ENCODE measurements at places on chromosomes 5 and 9. TPM values are rescaled to one million over a fixed set of nuclear protein-coding genes. Genes with fewer than 3 reads are reported as not detected.

GRCh38 chr9:17799369-17799768 lies 220.5 kb downstream of the SH3GL2 start:
- DNase-seq: no peak

DNA sequence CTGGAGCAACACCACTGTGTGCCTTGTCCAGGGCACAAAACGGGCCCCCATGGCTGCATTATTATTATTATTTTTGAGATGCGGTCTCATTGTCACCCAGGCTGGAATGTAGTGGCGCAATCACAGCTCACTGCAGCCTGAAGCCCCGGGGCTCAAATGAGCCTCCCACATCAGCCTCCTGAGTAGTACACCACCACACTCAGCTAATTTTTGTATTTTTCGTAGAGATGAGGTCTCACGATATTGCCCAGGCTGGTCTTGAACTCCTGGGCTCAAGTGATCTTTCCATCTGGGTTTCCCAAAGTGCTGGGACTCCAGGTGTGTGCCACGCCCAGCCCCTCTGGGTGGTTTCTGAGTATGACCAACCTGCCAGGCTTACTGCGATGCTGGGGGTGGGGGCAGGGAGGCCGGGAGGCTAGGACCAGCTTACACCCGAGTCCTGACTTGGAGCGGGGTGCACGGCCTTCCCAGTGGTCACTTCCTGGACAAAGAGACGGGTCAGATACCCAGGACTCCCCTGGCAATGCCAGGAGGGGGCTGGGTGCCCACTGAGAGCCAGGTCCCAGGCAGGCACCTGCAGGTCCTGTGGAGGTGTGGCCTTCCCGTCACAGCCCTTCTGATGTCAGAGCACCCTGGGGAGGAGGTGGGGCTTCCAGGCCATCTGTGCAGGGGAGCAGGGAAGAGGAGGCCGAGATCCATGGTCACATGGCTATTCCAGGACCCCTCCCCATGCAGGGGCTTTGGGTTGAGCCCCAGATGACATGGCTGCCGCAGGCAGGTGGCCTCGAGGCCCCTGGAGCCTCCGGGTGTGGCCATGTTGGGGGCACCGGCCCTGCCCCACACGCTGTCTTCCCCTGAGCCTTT lies 8.3 kb upstream of the NRARP start:
- no peak for DNase-seq

GRCh38 chr5:138523406-138523805 lies 19.6 kb downstream of the ETF1 start:
- DNase-seq: no peak

The FAM221B gene
- not detected for total RNA-seq

DNA sequence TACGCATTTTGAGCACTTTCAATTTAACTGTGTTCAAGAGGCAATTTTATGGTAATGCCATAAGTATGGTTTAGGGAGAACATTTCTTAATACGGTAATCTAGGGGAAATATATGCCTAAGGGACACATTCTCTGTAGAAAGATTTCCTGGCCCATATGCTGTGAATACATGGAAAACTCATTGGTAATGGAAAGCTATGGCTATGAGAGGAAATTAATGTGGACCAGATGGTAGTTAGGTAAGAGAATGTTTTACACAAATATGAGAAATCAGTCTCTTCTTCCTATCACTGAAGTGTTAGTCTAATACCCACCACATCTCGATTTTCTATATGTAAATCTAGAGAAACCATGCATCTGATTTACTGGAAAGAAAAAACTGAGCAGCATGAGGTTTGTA lies 105.0 kb downstream of the SEMA6A start:
- no peak for DNase-seq

The MTREX gene
- total RNA-seq: 141 TPM

GRCh38 chr5:138819081-138819480 lies 56.1 kb downstream of the LRRTM2 start:
- DNase-seq: no peak

- DNase-seq: no peak
Observed at GRCh38 chr5:67205981-67206380, 9.4 kb upstream of the CD180 start.
